DMS 273 treated with DMSO at 0.1 percent for 48 hours (cell line): ENCODE measurements at places on chromosomes 5 and 9.

GRCh38 chr9:107158321-107158720 is 124.8 kb upstream of the RAD23B start:
- DNase-seq, result no peak

DNA sequence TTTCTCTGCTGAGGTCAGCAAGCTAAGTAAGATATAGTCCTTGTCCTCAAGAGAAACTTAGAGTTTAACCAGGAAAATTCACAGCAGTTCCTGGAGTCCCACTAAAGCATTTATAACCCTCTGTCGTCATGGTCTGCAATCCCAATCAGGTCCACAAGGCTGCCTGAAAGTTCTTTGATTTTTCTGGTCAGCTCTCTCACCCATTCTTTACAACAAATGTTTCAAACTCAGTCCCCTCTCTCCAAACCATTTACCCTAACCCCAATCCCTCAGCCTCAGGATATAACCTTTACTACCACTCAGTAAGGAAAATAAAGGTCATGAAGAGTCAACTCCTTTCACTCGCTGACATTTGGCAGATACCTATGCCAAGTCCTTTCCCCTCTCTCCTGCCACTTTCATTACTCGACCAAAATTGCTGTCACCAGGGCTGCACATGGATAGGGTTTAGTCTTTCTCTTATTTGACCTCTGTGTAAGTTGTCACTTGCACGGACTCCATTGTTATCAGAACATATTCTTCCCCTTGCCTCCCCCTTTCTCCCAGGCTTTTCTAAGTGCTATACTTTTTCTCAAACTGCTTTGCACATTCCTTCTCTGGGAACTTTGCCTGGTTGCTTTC is 936.6 kb downstream of the NR2F1-AS1 start:
- DNase-seq, result no peak

- DNase-seq, result no peak
Measured at GRCh38 chr5:6733411-6734242, 20.4 kb downstream of the TENT4A start.

DNA sequence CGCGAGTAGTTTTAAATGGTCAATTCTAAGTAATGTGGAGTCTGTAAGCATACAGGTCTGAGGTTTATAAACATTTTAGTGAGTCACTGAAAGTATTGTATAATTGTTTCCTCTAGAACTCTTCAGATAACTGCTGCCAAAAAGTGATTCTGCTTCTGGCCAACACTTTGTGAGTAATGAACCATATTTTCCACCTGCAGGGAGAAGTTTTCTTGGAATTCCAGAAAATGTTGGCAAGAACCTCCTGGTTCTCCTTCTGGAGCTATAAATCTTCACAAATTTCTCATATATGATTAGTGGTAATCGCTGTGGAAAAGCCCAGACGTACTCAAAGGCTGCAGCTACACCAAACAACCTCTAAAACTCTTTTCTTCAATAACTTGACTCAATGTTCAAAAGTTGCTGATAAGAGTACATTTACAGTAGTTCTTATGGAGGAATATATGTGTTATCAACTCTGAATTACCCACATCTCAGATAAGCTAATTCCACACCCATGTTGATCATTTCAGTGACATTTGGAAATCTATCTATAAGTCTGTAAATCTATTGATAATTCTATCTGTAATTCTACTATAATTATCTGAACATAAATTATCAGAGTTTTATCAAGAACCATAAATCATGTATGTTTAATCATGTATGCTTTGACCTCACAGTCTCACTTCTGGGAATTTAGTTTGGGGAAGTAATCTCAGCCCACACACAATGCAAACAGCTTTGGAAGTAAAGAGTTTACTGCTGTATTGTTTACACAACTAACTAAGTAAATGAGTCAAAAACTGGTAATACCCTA is 74.1 kb downstream of the FNBP1 start:
- no peak for DNase-seq

- DNase-seq, result no peak
Measured at GRCh38 chr5:143188692-143189091, 214.8 kb downstream of the NR3C1 start.

- no peak for DNase-seq
Measured at GRCh38 chr9:21988056-21988990, 5.9 kb downstream of the CDKN2A start.

GRCh38 chr5:8756498-8757084 is 789.3 kb downstream of the SEMA5A start:
- no peak for DNase-seq

DNA sequence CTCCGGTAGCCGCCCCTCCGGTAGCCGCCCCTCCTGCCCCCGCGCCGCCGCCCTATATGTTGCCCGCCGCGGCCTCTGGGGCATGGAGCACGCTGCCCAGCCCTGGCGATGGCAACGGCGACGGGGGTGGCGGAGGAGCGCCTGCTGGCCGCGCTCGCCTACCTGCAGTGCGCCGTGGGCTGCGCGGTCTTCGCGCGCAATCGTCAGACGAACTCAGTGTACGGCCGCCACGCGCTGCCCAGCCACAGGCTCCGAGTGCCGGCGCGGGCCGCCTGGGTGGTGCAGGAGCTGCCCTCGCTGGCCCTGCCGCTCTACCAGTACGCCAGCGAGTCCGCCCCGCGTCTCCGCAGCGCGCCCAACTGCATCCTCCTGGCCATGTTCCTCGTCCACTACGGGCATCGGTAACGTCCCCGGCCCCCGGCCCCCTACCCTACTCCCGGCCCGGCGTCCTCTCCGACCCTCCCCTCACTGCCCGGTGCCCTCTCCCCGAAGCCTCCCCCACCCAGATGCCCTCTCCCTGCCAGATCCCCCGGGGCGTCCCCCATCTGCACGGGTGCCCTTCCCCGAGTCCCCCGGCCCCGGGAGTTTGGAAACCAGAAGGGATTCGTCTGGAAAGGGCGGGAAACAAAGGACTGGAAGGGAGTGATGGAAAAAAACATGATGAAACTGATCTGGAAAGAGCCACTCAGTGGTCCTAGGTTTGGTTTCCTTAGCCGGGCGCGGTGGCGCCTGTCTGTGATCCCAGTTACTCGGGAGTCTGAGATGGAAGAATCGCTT is 417 bp downstream of the SRD5A1 start:
- DNase-seq, result no peak

DNA sequence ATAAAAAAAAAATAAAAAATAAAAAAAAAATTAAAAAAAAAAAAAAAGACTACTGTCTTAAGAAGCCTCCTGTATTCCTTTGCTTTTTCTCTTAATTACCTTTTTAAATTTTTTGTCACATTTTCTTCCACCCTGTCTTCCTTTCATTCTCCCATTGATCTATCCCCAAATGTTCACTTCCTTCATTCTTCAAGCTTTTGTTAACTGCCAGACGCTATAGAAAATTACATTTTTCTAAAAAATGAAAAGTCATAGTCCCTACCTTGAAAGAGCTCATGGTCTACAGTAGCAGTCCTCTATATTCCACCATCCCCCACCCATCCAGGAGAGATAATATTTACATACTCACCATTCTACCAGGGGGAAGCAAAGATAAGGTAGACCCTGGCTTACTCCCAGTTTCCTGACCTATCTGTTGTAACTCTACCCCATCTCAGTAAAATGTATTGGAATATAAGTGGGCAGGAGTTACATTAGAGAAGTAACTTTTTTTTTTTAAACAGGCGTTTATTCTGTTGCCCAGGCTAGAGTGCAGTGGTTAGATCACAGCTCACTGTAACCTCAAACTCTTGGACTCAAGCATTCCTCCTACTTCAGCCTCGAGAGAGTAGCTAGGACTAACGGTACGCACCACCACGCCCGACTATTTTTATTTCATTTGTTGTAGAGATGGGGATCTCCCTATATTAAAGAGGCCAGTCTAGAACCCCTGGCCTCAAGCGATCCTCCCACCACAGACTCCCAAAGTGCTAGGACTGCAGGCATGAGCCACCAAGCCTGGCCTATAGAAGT is 3.8 kb upstream of the PRKAA1 start:
- DNase-seq, result no peak

DNA sequence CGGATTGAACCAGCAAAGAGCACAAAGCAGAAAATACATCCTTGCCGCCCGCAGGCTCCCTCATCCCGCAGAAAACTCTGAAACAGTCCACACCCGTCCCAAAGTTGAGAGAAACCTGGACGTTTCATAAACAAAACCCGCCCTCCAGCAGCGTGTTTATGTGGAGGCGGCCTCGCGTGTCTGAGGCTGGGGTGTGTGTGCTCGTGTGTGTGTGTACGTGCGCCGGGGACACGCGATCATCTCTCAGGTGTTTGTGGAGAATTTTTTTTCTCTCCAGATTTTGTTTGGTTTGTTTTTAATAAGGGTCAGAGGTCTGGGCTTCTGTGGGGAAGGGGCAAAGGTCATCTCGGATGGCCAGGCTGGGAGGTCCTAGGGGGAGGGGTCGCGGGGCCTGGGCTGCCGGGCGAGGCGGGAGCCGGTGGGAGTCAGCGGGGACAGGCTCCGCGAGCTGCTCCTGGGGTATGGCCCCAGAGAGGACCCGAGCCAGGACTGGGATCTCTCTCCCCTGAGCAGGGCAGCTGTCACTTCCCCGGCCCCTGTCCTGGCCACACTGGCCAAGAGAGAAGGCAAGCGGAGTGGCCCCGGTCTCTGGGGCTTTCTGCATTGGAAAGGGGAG is 206.4 kb downstream of the C9orf50 start:
- DNase-seq, result no peak

DNA sequence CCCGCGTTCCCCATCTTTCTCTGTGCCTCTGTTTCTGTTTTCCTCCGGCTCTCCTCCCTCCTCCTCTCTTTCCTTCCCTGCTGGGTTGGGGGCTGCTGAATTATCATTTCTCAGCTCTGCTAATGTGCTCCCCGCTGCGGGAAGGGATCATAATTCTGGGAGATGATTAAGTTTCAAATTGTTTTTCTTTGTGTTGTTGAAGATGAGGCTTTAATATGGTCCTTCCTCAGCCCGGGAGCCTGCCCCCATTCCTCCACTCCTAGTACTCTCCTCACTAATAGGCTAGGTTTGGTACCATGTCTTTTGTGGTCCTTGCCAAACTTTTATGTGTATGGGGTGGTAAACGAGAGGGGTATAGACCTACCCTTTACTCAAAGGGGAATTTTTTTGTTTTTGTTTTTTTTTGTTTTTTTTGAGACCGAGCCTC is 5.7 kb upstream of the PCDH1 start:
- no peak for DNase-seq

GRCh38 chr9:68949271-68950000 is 64.5 kb downstream of the PRKACG start:
- no peak for DNase-seq

GRCh38 chr5:158541536-158542297 is 558.0 kb downstream of the EBF1 start:
- DNase-seq, result no peak

GRCh38 chr9:70170151-70170790 is 88.5 kb upstream of the SMC5 start:
- no peak for DNase-seq

DNA sequence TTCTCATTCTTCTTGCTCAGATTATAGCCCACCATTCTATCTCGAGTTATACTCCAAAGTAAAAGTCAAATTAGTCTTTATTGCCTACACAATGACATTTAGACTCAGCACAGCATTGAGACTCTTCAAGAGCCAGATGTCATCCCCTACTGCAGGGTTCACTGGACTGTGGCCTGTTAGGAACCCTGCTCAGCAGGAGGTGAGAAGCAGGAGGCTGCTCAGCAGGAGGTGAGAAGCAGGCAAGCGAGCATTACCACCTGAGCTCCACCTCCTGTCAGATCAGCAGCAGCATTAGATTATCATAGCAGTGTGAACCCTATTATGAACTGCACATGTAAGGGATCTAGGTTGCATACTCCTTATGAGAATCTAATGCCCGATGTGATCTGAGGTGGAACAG is 12.7 kb upstream of the LIFR start:
- no peak for DNase-seq

- no peak for DNase-seq
Measured at GRCh38 chr9:132238026-132238972, 76.4 kb downstream of the NTNG2 start.

- no peak for DNase-seq
Measured at GRCh38 chr5:143759396-143760130, 52.4 kb upstream of the HMHB1 start.

GRCh38 chr5:173715607-173716006 is 99.2 kb upstream of the BOD1 start:
- no peak for DNase-seq

GRCh38 chr9:108671794-108672193 is 184.0 kb downstream of the ACTL7B start:
- no peak for DNase-seq

GRCh38 chr9:77945798-77946197 is 85.8 kb downstream of the GNAQ start:
- DNase-seq, result no peak

- DNase-seq, result no peak
Measured at GRCh38 chr5:14684757-14685156, 20.2 kb downstream of the OTULIN start.

- DNase-seq, result no peak
Measured at GRCh38 chr5:142896325-142897007, 126.3 kb downstream of the ARHGAP26 start.

DNA sequence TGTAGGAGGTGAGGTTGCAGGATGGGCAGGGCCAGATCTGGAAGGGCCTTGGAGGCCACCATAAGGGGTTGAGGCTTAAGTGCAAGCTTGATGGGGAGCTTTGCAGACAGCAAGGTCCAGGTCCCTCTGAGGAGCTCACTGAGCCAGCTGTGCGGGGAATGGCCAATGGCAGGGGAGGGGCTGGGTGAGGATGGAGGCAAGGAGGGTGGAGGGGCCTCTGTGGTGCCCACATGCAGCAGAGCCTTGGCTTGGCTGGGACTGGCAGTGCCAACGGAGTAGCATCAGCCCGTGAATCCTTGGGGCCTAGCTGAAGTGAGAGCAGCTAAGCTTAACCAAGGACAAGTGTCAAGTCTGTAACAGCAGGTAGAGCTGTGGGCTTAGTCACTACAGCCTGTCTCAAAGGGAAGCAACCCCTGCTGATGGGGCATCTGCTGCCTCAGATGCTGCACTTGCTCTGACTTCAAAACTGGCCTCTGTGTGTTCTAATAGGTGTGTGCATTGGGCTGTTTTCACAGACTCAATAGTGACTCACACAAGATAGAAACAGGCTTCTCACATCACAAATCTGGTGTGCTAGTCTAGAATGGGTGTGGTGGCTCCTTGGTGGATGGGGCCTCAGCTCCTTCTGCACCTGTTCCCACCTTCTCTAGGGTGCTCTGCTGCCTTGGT is 16.3 kb downstream of the GALNT12 start:
- DNase-seq, result peak; percentile 30
